SK-N-SH treated with all-trans-retinoic acid at 6 μM for 48 hours (cell line): ENCODE measurements at places on chromosomes 1 and 21.

GRCh38 chr1:170592591-170593111 is 60.7 kb downstream of the GORAB start:
- ATAC-seq: peak; percentile 42

- ATAC-seq: peak; percentile 38; the same call in 1 of the 3 replicates
Observed at GRCh38 chr1:202329891-202330290, 11.8 kb downstream of the UBE2T start.

- ATAC-seq: no peak
Observed at GRCh38 chr21:45409466-45410150, 4.6 kb downstream of the COL18A1 start.

DNA sequence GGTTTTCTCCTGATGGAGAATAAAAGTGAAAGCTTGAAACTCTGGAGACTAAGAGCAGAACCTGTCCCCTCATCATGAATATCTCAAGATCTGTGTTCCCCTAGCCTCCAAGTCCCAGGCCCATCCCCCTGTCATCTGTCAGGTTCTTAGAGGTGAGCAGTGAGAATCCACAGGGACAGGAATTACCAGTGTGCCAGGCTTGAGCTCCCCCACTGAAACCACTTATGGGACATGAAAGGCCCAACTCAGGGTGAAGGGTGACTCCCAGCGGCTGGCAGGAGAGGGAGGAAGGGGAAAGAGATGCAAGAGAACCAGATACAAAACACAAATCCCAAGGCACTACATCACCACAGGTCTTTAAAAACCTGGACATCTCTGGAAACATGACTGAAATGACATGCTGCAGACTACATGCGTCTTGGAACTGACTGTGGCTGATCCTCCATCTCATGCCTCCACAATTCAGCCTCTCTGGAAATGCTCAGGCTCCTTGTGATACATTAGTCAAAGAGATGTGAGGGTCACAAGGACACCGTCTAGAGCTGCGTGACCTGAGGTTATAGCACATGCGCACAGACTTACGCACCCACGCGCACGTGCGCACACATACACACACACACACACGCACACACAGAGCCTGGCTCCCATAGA is 6.8 kb upstream of the LY9 start:
- no peak for ATAC-seq

DNA sequence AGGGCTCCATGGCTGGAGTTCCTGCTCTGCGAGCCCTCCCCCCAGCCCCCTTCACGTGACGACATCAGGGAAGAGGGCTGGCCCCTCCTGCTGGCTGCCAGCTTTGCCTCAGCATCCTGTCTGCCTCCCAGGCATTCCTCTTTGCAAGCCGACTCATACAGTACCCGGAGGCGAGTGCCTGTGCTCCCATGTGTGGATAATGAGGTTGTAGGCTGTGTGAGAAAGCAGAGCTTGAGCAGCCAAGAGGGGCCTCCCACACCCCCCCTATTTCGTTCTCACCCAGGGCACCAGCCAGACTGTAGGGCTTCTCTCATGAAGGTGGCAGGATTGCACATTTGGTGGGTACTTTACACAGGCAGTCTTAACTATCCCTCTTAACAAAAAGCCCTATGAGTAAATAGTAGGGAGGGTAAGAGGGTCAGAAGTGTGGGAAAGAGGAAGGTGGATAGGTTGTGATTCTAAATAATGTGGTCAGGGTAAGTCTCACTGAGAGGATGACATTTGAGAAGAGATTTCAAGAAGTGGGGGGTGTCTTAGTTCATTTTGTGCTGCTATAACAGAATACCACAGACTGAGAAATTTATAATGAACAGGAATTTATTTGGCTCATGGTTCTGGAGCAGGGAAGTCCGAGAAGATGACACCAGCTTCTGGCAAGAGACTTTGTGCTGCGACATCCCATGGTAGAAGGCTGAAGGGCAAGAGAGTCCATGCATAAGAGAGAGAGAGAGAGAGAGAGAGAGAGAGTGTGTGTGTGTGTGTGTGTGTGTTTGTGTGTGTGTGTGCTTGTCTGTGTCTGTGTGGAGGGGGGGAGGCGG is 113.5 kb downstream of the OMA1 start:
- ATAC-seq: peak; percentile 98

DNA sequence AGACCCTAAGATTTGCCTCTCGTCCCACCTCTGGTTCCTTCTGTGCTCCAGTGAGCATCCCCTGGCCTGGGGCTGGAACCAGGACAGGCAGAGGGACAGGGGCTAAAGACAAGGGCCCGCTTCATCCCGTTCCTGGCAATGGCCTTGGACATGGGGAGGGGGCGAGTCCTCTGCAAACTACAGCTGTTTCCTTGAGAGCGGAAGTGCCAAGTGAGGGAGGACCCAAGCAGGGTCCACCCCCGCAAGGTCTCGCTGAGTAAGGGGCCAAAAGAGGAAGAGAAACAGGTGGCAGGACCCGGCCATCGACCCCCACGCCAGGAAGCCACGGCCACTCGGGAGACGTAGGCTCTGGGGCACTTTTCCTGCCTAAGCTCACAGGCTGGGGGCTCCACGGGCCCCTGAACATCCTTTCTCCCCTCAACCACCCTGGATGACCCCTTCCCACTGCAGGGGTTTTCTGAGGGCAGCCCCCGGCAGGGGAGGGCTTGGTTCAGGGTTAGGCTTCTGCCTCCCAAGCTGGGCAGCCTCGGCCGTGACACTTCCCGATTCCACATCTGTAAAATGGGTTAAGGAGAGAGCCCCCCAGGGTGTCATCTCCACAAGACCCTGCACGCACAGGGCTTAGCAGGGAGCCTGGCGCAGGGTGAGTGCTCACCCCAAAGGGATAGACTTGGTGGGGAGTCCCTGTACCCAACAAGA is 17.9 kb upstream of the PLEKHG5 start:
- no peak for ATAC-seq

GRCh38 chr1:172041742-172042141 is 200.4 kb downstream of the DNM3 start:
- ATAC-seq: peak; percentile 90

DNA sequence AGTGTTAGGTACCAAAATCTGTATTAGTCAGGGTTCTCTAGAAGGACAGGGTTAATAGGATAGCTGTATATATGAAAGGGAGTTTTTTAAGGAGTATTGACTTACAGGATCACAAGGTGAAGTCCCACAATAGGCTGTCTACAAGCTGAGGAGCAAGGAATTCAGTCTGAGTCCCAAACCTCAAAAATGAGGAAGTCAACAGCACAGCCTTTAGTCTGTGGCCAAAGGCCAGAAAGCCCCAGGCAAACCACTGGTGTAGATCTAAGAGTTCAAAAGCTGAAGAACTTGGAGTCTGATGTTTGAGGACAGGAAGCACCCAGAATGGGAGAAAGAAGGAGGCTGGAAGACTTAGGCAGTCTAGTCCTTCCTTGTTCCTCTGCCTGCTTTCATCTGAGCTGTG is 487.5 kb upstream of the CHRM3 start:
- no peak for ATAC-seq

DNA sequence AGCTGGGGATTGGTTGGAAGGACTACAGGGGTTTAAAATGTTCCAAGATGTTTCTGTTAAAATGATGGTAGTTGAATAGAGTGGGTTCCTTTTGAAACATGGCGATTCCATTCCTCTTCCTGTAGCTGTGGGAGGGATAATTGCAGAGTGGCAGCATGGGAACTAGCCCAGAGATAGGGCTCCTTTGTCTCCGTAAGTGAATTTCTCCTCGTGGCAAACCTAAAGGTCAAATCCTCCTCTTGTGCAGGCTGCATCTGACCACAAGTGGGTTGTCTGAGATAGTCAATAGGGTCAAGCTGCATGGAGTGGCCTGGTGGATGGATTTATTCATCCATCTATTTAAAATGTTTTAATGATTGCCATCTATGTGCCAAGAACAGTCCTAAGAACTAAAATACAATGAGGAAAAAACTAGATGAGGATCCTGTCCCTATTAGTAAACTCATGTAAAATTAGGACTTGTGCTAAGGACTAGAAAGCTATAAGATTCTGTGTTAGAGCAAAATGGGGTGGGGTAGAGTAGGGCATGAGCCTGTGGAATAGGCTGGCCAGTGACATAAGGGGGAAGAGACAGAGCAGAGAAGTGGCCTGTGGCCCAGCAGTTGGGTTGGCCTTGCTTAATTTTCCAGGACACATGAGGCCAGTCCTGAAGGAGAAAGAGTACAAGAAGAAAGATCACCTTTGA is 89.1 kb upstream of the IVNS1ABP start:
- no peak for ATAC-seq

GRCh38 chr1:99236756-99237155 is 27.5 kb upstream of the PLPPR4 start:
- no peak for ATAC-seq

DNA sequence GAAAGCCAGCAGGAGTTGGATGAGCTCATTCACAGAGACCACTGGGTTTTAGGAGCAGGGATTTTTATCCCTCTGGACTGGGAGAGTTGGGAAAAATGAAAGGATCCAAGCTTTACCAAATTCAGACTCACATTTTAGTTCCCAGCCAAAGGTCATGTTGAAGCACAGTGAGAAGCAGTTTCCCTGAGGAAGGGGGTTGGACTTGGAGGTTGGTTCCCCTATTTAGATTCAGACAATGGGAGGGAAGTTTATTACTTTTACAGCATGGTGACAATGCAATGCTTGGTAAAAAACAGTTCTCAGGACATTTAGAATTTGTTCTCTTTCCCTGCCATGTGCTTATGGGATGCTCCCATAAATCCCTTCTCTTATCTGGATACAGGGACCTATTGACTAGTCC is 57.3 kb upstream of the ZNF648 start:
- ATAC-seq: no peak

- no peak for ATAC-seq
Observed at GRCh38 chr1:203175237-203175826, at the start of gene MYBPH. Gene MYBPH (minus strand): TSS chr1:203175826. CDS start chr1:203175755, 71 bp downstream.

- ATAC-seq: no peak
Observed at GRCh38 chr1:22418933-22419382, 32.7 kb upstream of the ZBTB40 start.

DNA sequence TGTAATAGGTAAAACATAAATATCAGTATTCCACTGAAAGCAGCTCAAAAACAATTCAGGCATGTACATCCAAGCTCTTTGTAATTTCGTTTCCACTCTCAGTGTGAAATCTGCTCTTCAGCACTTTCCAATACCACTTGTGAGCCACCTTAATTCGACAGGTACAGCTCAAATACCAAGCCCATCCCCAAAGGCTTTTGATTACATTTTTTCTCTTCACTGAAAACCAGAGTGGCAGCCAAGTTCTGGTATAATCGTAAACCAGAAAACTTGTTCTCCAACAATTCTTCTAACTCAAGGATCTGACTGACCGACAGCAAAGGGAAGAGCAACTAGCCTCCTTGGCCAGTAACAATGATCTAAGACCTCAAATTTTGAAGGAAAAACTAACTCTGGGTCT is 36.8 kb downstream of the FBXO42 start:
- no peak for ATAC-seq

GRCh38 chr1:50979937-50980336 is 9.9 kb downstream of the CDKN2C start:
- ATAC-seq: no peak

DNA sequence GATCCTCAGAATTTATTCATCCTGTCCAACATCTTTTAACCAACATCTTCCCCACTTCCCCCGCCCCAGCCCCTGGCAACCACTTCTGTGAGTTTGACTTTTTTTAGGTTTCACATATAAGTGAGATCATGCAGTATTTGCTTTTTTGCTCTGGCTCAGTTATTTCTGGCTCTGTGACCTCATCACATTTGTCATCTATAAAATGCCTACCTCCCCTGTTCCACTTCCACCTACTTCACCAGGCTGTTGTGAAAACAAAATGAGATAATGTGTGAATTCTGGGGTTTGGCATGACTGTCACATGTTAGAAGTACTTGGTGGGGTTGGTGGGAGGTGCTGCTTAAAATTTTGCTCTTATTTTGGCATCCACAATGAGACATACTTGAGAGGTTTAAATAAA is 18.4 kb downstream of the HHAT start:
- peak; percentile 58 for ATAC-seq

- ATAC-seq: no peak
Observed at GRCh38 chr21:41207401-41208375, 39.7 kb downstream of the BACE2 start.

DNA sequence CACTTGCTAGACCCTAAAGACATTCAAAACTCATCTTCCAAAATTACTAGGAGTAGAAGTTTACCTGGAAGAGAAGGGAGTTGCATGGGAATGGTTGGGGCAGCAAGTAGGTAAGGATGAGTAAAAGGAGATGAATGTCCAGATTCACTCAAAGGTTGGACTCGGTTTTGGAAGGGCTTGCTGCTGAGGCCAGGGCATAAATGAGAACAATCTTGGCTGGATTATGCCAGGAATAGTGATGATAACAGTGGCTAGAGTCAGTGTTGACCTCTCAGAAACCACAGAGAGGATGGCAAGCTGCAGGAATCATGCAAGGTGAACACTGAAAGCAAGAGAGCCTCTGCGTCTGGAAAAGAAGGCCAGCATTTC is 43.4 kb downstream of the C8A start:
- no peak for ATAC-seq

DNA sequence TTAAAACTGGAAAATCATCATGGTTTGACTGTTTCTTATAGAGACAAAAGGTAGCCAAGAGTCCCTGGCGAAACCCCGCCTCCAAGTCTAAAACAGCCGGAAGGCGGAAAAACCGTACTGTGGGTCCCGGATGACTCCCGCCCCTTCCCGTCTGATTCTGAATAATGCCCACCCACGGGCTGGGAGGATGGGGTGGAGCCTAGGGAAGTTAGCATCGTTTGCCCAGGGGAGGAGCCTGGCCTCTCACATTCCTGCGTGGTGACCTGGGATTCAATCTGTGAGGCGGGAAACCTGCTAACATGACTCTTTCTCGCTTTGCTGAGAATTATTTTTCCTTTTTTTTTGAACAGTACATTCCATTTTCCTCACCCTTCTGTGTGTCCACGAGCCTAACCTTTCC is 124.9 kb downstream of the KCNK1 start:
- no peak for ATAC-seq

- no peak for ATAC-seq
Observed at GRCh38 chr1:6703016-6703415, 1.4 kb upstream of the DNAJC11 start.

GRCh38 chr1:212990276-212990675 is 25.4 kb downstream of the ANGEL2 start:
- no peak for ATAC-seq

GRCh38 chr1:8198522-8198921 is 119.4 kb upstream of the SLC45A1 start:
- ATAC-seq: no peak

DNA sequence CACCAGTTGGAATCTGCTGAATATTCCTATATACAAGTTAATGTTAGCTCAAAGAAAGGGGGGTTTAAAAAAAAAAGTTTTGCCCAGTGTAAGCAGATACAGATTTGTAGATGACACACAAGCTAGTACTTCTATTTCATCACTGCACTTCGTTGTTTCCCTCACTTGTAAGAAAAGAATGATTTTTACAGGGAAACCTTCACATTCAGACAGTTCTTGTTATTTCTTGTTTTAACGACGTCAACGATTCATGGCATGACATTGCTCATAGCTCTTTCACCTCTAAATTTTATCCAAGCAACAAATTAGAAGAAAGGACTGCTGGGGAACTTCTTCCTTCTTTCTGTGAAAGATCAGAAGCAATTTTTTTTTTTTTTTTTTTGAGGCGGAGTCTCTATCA is 25.7 kb upstream of the C1orf105 start:
- no peak for ATAC-seq
